ENCODE measurements at places on chromosomes 11 and 22.

DNA sequence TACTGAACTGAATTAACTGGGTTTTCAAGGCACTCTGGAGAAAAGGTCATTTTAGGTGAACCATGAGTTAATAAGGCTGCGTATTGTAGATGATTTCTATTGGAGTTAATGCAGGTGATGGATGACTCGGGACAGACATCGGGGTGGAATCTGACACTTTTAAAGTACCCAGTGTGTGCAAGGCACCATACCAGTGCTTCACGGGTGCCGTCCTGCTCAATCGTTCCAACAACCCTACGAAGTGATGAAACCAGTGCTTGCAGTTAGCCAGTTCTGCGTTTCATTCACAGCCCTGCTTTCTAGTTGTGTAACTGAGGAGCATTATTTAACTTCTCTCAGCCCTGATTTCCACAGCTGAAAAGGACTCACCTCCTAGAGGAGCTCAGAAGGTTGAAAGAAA, 216.5 kb downstream of the BARX2 start:
- DNase-seq = no peak

GRCh38 chr11:1728931-1729691, 21.3 kb downstream of the IFITM10 start:
- no peak for DNase-seq

- no peak for DNase-seq
Observed at GRCh38 chr11:19800714-19801519, 88.3 kb downstream of the NAV2 start.

- no peak for DNase-seq
Observed at GRCh38 chr11:102564110-102564509, 33.6 kb upstream of the MMP7 start.

DNA sequence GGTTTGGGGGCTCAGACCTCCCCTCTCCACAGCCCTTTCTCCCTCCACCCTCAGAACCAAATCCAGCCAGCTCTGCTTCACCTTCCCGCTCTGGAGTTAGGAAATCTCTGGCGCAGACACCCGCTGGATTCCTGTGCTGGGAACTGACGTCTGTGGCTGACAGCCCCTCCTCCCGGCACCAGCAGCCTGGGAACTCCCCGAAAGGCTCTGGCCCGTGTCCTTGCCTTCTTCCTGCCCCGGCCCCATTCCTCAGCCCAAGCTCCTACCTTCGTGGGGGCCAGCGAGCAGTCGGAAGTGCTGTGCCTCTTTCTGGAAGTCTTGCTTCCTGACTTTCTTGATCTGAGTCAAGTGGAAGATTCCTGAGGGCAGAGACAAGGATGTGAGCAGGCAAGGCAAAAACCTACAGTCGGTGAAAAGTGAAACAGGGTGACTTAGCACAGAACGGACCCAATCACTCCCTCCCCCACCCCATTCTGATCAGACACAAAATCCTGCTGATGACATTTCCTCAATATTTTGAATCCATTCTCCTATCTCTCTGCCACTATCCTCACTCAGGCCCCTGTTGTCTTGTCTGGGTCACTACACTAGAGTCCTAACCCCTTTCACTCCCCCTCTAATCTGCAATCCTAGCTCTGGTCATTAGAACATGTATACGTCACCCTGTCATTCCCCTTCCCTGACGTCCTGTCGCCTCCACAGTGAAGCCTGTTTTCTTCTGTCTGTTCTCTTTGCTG, 34.1 kb downstream of the CHRDL2 start:
- DNase-seq = no peak

GRCh38 chr22:17607891-17608521, 20.5 kb downstream of the ATP6V1E1 start:
- DNase-seq = no peak

DNA sequence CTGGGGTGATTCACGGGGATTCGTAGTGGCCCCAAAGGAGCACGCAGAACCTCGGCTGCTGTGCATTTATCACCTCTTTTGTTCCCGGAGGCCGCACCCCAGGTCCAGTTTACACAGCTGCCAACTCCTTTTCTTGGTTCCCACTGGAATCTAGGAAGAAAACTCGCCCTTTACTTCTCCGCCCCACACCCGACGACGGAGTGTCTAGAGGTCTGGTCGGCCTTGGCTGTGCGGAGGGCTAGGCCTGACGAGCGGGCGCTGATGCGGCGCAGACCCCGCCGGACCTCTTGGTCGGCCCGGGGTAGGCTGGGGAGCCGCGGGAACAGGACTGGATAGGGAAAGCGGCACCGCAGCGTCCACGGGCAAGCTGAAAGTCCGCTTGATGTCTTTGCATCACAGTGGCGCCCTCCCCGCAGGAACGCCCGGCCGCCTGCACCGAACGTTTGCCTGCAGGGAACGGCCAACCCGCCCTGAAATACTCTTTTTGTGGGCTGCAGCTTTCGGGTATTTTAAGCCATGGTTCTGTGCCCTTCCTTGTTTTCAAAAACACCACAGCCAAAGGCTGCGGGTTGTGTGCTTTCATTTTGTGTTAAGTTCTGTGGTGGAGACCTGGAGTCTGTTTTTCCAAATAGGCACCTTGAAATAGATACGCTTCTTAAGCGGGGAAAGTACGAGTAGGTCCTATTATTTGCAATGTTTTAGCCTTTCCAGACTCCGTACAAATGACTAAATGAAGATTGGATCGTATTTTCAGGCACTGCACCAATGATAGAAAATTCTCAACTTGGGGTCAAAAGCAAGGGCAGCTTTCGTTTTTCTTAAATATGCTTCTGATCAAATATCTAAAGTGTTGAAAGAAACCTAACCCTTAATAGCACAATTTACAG, 829 bp upstream of the ZBED5 start:
- DNase-seq = peak; percentile 25

DNA sequence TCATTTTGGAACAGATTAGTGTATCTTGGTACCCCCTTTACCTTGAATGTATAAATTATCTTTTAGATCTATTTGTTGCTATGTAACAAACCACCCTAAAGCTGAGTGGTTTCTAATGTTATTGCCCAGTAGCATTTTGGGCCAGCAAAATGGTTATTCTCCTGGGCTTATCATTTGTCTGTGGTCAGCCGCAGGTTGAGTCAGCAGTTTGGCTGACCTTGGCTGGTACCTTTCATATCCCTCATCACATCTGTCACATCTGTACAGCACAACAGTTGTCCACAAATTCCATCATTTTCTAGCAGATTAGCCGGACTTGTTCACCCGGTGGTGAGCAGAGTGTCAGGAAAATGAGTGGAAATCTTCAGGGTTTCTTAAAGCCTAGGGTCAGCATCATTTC, 588.5 kb upstream of the ARHGAP42 start:
- no peak for DNase-seq

DNA sequence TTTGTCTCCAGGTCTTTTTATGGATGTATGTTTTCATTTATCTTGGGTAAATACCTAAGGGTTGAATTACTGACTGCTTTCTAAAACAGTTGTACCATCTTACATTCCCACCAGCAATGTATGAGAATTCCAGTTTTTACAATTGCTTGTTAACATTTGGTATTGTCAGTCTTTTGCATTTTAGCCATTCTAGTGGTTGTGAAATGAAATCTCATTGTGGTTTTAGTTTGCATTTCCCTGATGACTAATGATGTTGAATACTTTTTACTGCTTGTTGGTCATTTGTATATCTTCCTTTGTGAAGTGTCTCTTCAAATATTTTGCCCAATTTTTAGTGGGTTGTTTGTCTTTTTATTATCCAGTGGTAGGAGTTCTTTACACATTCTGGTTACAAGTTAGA, 92.8 kb downstream of the ARFGAP2 start:
- no peak for DNase-seq

DNA sequence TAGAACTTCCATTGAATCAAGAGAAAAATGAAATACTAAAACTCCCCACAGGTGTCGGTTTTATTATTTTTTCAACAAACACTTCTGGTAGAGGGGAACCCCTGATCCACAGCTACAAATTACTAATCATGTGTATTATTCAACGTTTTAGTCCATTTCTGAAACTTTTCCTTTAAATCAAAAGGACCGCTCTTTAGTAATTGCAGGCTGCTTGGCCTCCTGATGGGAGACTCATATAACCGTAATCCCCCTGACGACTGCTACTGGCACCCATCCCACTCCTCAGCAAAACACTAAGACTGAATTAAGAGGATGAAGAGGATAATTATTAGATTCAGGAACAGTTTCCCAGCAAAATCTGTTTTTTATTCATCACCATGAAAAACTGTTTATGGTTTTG, 46.4 kb downstream of the PAX6 start:
- no peak for DNase-seq

DNA sequence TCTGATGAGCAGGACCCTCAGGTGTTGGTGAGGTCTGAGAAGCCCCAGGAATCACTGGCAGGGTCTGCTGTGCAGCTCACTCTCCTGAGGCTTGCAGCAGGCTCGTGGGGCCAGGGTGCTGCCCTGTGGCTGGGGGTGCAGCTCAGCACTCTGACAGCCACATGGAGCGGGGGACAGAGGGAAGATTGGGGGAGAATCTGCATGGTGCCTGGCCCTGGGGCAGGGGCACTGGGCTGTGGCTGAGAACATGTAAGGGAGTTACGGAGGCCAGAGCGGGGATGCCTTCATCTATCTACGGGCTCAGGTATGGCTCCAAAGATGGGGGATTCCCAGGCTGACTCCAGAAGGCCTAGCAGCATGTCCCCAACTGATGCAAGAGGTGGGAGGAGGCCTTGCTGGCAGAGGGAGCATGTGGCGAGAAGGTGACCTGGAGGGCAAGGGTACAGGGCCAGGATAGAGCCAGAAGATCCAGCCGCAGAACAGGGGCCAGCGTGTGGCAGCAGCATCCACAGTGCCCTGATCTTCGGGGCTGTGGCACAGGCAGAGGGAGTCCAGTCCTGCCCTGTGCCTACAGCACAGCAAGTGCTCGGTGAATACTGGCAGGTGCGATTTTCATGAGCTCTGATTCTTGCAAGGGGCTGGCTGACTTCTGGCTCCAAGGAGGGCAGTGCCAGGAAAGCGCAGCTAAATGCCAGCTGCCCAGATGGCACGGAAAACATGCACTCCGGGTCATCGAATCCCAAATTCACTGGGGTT, 184.7 kb downstream of the CTTN start:
- DNase-seq = no peak

DNA sequence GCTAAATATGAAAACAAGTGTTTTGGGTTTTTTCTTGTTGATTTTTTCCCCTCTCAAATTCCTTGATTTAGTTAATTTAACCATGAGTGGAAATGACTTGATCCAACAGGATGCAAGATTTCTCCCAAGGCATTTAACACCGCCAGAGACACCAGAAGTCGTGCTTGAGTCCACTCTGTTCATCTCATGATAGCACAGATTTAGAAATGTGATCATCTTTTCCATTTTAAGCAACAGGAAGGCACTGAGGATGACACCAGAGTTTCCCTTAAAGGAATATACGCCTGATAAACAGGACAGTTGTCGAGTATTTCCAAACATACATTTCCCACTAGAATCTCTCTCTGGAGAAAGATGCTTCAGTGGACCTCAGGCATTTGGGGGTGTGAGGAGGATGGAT, 318.7 kb downstream of the CADM1 start:
- no peak for DNase-seq

DNA sequence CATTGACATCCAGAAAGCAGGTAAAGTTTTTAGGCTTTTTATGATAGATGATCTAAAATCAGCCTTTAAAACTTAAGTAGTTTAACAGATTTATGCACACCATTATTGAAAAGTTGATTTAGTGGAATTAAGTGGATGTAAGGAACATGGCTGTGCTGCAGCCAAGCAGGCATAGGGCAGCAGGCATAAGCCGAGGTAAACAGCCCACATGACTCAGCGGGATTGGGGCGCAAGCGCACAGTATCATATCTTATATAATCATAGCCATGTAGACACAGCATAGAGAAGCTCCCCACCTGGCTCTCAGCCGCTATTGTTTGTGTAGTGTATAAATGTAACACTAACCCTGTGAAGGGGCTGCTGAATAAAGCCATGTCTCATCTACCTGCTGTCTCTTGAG, 157.5 kb downstream of the WNT11 start:
- no peak for DNase-seq

- peak; percentile 72 for DNase-seq
Observed at GRCh38 chr11:73353422-73353821, 22.8 kb upstream of the RELT start.

DNA sequence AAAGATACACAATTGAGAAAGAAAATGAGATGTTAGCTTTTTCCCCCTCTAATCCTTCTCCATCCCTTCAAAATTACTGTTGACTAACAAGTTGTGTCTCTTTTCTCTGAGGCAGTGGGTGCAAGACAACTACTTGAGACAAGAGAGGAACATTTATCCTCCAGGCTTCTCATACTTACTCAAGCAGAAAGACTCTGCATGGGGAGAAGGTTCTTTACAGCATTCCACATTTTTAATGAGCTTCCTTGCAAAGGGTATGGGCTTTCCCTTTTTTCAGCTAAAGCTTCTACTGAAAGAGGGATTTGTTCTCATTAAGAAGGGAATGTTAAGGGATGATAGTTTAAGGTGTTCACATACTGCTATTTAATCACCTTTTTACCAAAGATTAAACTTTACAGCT, 47.8 kb downstream of the PAX6 start:
- no peak for DNase-seq

DNA sequence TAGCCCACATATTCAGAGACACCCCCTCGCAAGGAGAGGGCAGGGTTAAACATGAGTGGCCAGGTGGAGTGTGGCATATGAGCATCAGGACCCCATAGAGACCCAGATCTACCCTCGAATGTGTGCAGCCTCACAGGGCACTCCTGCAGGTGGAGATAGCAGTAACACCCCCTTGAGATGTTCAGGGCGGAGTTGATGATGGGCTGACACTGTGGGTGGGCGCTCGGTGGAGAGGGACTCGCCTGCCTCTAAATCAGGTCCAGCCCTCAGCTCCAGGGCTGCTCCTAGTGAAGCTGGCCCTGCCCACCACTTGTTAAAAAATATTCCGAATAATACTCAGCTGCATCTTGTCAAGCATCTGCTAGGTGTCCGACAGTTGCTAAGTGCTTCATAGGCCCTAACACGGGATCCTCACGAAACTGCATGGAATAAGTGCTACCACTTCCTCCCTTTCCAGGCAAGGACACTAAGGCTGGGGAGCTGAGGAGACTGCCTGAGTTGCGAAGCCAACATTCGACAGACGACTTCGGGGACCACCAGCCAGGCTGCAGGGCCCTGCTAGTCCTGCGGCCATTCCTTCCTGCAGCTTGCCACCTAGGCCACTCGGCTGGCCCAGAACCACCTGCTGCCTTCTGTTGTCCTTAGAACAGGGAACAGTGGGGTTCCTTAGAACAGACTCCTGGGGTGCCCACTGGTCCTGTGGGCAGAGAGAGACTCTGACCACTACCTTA, 74.0 kb upstream of the WNT11 start:
- DNase-seq = no peak
